ENCODE measurements at places on chromosomes 1 and 21.

DNA sequence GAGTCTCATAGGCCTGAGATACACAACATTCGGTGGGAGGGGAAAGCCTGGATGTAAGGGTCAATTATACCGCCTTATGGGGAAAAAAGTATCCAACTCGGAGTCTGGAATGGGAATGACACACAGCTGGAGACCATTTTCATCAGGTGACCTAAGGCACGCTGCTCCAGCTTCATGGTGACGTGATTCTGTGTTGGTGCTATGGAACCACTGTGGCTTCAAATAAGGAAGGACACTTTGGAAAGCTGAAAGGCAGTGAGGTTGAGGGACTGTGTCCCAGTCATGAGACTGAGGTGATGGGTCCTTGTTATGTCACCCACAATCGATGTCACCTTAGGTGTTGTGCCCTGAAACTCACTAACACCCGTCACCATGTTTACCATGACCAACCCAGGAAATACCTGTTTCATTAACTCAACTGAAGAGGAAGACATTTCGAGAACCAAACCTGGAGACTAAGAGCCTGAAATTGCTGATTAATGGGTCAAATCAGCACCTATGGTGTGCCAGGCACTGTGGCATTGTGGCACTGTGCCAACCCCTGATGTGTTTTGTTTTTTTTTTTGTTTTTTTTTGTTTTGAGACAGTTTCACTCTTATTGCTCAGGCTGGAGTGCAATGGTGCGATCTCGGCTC lies 54.5 kb downstream of the IRF2BP2 start:
- DNase-seq = no peak

DNA sequence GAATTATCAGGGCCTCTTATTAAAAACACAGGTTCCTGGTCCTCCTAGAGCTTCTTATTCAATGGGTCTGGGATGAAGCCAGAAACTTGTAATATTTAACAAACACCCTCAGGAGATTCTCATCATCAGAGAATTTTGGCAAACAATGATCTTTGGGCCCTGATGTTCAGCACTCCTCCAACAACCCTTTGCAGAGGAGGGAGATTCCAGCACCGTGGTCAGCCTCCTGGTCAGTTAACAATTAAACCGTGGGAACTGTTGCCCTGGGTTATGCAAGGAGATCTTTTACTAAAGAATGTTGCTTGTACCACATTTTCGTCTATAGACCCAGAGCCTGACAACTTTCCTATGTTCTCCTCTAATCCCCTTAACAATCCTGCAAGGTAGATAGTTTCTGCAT lies 294.4 kb downstream of the PLPP3 start:
- DNase-seq = no peak

- no peak for DNase-seq
Observed at GRCh38 chr1:94608852-94609530, 67.4 kb upstream of the F3 start.

GRCh38 chr1:178644308-178645120 lies 80.5 kb upstream of the RALGPS2 start:
- no peak for DNase-seq

- DNase-seq = no peak
Observed at GRCh38 chr1:204692325-204692840, 6.8 kb upstream of the LRRN2 start.

DNA sequence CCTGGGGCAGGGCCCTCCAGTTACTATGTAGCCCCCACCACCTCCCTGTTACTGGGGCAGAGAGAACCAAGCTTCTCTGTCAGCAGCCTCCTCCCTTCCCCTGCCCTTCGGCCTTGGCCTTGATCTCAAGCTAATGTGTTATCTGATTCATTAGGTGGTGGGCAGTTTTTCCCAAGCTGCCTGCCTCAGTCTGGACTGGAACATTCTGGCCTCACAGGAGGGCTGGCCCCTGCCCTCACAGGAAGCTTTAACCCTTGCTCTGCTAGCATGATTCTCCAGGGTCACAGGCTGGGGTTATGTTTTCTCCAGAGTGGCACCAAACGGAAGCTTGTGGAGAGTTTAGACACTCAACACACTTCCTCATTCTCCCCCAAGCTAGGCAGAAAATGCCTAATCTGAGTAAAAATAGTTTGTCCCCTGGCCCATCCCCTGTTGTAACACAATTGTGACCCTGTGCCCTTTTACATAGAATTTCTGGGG lies 37.2 kb upstream of the SLC6A9 start:
- DNase-seq = no peak
